ENCODE measurements at places on chromosomes 16 and 17.

GRCh38 chr17:33520426-33521330 lies 227.6 kb upstream of the ASIC2 start:
- DNase-seq, result no peak

GRCh38 chr16:25823891-25824290 lies 132.1 kb downstream of the HS3ST4 start:
- DNase-seq, result no peak

GRCh38 chr16:51651061-51651466 lies 500.0 kb upstream of the SALL1 start:
- no peak for DNase-seq

DNA sequence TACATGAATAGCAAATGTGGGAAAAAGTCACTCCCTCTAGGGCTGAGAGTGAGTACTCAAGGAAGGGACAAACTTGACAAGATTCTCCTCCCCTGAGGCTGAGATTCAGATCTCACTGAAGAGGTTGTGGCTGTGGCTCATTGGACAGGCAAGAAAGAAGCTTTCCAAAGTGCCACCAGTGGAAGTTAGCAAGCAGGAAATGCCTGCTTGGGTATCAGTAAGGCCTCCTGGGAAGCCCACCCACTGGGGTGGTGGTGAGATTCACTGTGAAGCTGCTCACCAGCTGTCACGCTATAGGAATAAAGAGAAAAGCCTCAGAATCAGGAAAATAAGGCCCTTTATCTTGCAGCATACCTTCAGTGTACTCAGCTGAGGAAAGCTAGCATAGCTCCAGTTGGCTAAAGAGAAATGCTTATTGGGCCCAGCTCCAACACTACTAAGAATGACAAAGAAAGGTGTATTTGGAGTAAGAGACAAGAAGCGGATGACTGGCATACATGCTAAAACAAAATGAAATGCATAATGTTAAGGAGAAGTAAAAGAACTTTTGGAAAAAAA lies 274.4 kb upstream of the TOM1L1 start:
- DNase-seq, result no peak

DNA sequence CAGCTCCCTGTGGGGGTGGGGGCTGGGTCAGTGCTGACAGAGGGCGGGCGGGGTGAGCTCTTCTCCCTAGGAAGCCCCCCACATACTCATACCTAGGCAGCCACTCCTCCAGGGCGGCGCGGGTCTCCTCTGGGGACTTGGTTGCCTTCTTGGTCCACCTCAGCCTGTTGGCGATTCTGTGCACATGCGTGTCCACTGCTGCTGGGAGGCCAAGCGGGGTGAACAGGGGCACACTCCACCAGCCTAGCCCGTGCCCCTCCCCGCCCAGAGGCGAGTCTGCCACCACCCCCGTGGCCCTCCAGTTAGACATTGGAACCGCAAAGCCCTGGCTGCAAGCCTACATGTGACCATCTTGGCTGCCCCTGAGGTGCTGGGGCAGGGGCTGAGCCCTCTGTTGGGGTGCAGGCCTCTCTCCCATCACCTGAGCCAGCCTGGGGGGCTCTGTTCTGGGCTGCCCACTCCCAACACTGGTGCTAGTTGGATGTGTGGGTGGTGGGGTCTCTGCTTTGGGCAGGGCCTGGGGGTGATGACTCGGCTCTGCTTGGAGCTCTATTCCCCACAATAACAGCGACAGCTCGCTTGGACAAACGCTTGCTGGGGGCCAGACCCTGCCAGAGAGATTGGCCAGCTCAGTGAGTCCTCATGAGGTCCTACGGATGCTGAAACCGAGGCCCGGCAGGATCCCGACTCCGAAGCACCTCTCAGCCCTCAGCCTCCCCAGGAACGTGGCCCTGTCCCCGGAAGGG lies 7.4 kb downstream of the NTHL1 start:
- DNase-seq, result no peak

DNA sequence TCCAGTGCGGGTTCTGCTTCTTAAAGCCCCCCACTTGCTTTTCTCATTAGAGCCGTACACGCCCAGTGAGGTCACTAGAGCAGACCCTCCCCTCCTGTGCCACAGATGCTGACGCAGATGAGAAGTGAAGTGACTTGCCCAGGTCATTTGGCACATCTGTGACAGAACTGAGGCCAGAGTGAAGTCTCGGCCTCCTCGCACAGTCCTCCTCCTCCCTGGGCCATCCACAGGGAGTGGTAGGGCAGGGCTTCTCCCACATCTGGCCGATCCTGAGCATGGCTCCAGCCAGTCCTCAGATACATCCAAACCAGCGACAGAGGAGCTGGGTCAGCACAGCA lies 15.3 kb upstream of the TBX2 start:
- DNase-seq, result no peak

DNA sequence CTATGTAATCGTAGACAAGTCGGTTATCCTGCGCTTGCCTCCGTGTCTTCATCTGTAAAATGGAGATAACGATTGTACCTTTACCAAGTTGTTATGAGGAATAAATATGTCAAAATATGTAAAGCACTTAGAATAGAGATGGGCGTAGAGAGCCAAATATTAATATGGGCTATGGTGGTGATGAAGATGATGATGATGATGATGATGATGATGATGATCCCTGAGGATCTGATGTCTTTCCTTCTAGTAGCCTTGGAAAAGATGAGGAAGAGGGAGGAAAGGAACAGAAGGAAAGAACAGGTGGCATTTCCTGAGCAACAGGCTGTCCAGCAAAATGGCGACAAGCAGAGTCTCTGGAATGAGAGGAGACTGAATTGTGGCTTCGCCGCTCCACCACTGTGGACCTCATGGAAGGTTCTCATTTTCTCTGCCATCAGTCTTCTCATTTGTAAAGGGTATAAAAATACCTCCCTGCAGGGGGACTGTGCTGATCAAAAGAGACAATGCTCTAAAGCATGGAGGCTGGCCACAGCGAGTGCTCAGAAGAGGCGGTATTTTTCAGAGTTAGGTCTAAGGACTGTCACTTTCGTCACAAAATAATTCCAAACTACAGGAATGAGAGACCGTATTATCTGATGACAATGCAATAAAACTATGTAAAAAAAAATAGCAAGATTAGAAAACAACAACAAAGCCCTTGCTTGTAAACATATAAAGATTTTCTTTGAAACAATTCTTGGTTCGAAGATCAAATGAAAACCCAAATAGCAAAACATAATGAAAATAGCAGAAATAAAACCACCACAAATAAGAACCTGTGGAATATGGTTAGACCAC lies 17.2 kb upstream of the RCVRN start:
- no peak for DNase-seq

- DNase-seq, result no peak
Measured at GRCh38 chr16:85491798-85492294, 121.3 kb upstream of the GSE1 start.

Measured in stimulated activated CD4-positive, alpha-beta T cell treated with anti-CD3 and anti-CD28 coated beads, Interleukin-15, amount 100 ng/mL, for 1 hour (primary cell).